IPS-NIHi11 (cell line): ENCODE measurements at places on chromosomes 7 and 10.

DNA sequence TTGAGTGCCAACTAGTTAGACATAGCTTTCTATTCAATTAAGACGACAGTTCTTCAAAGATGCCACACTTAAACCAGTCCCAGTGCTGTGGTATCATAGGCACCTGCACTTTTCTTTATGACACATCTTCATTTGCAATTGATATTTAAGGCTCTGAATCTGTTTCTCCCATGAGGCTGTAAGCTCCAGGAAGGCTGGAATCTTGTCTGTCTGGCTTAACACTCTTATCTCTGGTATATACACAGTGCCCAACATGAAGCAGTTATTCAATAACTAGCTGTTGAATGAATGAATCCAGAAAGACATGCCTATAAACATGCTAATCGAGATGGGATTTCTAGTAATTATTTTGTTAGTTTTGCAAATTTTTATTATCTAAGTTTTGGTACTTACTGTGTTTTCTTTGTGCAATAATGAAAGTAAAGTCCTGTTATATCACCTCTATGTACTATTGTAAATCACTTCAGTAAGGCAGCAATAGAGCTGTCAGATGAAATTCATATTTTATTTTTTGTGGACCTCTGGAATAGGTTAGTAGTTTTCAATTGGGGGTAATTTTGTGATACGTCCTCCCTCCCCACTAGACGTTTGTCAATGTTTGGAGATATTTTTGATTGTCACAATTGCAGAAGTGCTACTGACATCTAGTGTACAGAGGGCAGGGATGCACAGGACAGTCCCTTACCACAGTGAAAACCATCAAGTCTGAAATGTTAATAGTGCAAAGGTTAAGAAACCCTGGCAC lies 51.3 kb upstream of the STEAP4 start:
- no peak for DNase-seq

GRCh38 chr7:12637819-12638592 lies 49.4 kb upstream of the ARL4A start:
- DNase-seq = no peak

GRCh38 chr10:23035569-23035968 lies 59.8 kb upstream of the MSRB2 start:
- peak; percentile 56 for DNase-seq

DNA sequence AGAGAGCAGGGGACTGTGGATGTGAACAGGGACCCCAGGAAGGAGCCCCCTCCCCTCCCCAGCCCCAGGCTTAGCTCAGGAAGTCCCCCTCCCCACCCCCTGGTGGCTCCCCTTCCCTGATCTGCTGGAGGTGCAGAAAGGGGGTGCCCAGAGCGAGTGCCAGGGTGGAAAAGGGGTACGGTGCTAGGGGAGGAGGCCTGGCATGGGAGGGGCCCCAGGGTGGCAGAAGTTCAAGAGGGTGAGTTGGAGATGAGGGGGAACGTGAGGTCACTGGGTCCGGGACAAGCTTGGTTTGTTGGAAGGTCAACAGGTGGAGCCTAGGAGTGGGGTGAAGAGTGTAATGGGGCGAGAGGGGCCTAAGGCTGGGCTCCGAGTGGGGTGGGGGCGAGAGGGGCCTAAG lies 21.5 kb upstream of the TBL2 start:
- no peak for DNase-seq

GRCh38 chr7:102106625-102107024 lies 180.0 kb upstream of the SH2B2 start:
- no peak for DNase-seq

DNA sequence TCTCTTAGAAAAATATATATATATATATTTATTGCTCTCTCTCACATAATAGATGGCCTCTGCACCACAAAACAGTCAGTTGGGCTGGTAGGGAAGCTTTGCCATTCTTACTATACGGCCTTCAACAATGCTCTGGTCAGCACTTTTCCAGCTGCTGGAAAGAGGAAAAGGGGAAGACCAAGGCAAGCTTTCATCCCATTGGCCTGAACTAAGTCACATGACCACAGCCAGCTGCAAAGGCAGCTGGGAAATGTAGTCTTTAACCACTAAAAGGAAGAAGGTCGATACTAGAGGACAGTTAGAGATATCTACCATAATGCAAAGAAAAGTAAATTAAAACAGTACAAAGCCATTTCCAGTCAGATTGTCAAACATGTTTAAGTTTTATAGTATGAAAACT lies 58.4 kb upstream of the MACROH2A2 start:
- peak; percentile 78 for DNase-seq

DNA sequence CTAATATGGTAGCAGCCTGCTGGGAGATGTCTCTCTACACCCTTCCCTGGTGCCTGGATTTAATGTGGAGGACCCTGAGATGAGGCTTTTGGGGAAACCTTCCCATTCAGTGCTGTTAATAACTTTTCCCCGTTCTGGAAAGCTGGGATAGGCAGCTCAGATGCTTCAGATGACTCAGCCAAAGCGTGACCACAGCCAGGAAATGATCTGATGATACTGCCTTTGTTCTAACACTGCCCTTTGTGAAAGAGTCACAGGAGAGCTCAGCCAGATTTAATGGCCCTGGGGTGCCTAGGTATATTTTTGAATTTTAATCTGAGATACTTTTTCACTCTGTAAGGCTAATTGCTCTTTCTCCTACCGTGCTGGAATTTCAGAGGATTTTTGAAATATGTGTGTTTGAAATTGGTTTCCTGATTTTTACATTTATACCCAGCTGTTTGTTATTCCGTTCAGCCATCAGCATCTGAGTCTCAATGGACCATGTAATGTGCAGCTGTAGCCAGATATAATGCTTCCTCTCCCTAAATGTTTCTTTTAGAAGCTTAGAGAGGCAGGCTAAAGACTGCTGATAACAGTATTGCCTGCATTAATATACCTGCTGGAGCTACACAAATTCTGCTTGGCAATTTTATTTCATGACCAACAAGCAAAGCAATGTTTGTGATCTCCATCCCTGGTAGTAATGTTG lies 17.8 kb downstream of the CELF2 start:
- DNase-seq = peak; percentile 41

GRCh38 chr7:44291066-44291732 lies 34.2 kb downstream of the CAMK2B start:
- peak; percentile 3 for DNase-seq

DNA sequence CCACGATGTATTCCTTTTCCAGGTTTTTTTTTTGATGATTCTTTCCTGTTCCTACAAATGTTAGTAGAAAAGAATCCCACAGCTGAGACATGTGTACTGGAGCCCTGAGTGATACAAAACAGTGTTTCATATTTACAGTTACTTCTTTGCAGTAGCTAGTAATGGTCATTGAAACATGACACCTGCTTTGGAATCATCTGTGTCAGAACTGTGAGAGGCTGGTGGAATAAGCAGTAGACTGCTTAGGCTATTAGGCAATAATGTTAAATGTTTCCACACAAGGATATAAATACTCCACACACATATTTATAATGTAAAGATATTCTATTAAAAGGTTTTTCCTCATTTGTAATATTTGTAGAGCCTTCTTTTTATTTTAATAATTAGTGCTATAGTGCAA lies 394.0 kb downstream of the THSD7A start:
- DNase-seq = no peak

DNA sequence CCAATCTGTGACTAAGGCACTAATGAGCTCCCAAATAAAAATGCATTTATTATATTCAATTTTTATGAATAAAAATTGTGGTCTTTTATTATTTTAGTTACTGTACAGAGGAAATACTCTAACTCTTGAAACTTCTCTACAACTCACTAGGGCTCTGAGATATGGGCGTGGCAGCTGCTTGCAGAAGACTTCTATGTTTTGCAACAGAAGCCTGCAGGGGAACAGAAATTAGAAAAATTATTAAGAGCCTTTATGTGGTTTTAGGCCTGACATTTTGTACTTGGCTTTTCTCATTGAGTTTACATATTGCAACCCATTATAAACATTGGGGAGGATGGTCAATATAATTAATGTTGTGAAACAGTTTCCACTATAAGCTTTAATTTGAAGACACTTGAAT lies 581.4 kb downstream of the TNS3 start:
- no peak for DNase-seq

DNA sequence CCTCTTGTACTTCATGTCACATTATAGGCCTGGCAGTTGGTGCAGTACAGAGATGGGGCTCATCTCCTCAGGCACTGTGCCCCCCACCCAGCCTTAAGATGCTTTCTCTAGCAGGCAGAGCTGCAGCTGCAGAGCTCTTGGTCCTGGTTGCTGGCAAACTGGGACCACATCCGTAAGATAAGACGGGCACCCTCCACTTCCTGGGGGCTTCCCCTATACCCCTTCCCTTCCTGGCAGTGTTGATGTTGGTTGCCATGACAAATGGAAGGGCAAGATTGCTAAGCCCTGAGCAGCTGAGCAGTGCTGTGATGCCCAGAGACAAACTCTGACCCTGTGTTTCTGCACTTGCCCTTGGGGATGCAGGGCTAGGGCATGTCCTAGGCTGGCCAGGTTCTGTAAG lies 103.4 kb upstream of the ANLN start:
- DNase-seq = no peak

DNA sequence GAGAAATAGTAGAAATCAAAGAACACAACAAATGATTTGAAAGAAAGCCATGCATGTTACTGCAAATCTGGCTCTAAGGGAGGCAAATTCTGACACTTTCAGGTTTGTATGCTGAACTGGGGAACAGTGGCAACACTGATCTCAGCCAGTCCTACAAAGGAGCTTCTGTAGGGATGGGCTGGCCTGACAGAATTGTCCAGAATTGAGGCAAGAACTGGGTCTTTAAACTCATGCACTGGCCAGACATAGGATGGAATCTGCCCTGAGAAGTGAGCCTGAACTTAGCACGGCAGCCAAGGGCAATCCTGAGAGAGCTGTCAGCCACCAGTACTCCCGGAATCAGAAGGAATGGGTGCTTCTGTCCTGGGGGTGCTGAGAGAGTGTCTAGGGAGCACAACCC lies 70.9 kb upstream of the RAPGEF5 start:
- DNase-seq = no peak

DNA sequence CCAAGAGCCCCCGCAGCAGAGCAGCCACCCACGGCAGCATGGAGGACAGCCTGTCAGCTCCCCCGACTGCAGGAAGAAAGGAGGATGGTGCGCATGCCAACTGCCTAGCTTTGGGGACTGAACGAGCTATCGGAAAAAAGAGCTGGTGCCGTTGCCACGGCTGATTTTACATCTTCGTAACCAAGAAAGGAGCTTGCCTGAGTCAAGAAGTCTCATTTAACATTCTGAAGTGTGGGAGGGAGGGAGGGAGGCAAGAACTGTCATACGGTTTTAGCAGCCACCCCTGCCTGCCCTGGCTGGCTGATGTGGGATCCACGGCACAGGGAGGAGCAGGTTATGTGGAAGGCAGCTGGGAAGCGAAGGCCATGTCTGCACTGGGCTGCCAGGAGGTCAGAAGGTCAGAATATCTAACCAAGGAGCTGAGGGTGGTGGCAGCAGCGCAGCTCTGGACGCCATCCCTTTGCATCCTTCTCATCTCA lies 74.7 kb upstream of the CAMK2B start:
- no peak for DNase-seq

DNA sequence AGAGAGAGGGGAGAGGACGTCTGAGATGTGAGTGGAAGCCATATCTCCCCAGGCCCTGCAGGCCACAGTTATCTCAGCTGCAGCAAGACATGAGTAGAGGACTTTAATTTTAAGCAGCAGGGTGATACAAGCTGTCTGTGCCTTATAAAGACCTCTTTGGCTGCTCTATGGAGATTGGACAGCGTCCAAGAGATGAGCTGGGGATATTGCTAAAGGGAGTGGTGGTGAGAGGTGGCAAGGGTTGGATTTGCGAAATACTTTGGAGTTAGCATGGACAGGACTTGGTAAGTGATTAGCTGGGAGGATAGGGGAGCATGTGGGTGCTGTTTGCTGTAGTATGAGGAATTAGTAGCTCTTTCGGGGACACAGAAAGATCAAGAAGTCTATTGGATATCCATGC lies 191.8 kb downstream of the CACNB2 start:
- DNase-seq = no peak

DNA sequence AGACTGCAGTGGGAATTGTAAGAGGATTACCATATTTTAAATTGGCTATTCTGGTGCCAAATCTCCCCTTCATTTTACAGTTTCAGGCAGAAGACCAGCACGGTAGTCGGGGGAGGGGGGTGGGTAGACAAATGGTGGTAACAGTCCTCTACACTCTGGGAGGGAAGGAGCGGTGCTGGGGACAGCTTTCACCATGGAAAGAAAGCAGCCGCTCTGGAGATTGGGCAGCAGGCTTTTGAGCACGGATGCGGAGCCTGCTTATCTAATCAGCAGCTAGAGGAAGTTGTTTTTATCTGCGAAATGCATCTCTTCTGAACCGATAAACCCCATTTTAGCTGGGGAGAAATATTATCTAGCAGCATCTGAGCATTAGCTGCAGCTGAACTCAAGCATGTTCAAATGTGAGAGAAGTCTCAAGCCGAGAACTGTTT lies 28.7 kb downstream of the IKZF1 start:
- DNase-seq = no peak

GRCh38 chr7:42338231-42338915 lies 101.4 kb upstream of the GLI3 start:
- no peak for DNase-seq

DNA sequence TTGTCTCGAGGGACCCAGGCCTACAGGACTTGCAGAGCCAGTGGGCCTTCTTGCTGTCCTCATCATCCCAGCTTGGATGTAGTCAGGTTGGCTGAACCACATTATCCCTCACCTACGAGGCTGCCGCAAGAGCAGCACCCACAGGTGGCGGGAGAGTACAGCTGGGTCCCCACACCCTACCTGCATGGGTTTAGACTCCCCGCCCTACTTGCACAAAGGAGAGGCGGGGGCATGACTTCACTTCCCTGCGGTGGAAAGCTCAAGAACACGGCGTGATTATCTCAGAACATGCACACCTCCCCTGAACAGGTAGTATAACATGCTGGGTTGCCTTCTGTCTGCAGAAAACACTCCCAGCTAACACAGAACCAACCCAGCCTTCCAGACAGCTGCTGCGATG lies 57.5 kb downstream of the CTBP2 start:
- no peak for DNase-seq

DNA sequence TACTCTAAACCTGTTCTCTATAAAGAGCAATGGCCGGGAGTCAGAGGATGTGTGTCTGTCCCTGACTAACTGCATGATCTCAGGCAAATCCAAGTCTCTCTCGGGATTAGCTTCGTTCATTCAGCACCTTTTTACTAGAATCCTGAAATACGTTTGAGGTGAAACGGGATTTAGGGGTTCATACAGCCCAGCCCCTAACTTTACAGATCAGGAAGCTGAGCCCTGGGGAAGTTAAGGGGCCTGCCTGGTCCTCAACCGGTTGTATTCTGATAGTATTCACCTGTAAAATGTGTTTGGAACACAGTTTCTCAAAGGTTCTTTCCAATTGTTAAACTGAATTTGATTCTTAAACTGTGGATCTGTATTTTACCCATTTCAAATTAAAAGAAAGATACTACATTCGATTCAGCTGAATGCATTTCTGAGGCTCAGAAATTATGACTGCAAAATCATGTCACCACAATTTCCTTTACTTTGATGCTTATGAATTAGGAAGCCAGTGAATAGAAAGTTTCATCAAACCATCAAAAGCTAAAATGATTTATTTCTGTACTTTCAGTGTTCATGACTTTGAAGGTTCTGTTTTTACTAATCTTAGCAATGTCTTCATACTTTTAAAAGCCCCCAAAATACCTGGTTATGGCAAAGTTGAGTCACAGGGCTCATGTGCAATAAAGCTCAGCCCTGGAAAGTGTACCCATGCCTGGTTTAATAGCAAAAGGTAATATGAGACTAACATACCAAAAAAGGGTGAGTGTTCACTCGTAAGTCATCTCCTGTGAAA lies 28.9 kb upstream of the EZH2 start:
- DNase-seq = no peak

GRCh38 chr7:155619634-155620271 lies 24.7 kb upstream of the RBM33 start:
- DNase-seq = no peak

- peak; percentile 51 for DNase-seq
Observed at GRCh38 chr10:18312374-18313139, 172.3 kb downstream of the CACNB2 start.
